ENCODE measurements at places on chromosomes 12 and 14.
A peak's percentile ranks its signal among the peaks of the same experiment; 100 is the strongest.

DNA sequence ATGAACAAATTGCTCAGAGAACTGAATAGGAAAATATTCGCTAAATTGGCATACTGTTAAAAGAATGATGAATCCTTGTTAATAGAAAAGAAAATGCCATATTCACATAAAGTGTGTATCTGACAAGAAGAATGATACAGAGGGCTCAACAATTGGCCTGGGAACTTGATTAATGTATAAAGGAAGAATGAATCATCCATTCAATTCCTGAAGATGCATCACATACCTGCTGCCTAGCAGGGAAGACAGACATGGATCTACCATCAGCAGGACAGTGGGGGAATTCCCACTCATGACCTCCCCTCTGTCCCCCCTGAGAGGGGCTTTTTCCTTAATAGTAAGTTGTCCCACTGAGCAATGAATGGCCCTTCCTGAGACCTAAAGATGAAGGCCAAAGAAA lies 13.5 kb downstream of the PTPN21 start:
- H3K4me1 ChIP-seq, result peaks cover 7% of the 10 kb centered on the region
- H3K36me3 ChIP-seq, result peaks cover 2% of the 10 kb centered on the region
- no peak overlapping the region for H3K27ac ChIP-seq
- DNase-seq, result no peak
- H3K27me3 ChIP-seq, result no peaks in the 10 kb centered on the region
- no peak overlapping the region for H3K4me3 ChIP-seq

DNA sequence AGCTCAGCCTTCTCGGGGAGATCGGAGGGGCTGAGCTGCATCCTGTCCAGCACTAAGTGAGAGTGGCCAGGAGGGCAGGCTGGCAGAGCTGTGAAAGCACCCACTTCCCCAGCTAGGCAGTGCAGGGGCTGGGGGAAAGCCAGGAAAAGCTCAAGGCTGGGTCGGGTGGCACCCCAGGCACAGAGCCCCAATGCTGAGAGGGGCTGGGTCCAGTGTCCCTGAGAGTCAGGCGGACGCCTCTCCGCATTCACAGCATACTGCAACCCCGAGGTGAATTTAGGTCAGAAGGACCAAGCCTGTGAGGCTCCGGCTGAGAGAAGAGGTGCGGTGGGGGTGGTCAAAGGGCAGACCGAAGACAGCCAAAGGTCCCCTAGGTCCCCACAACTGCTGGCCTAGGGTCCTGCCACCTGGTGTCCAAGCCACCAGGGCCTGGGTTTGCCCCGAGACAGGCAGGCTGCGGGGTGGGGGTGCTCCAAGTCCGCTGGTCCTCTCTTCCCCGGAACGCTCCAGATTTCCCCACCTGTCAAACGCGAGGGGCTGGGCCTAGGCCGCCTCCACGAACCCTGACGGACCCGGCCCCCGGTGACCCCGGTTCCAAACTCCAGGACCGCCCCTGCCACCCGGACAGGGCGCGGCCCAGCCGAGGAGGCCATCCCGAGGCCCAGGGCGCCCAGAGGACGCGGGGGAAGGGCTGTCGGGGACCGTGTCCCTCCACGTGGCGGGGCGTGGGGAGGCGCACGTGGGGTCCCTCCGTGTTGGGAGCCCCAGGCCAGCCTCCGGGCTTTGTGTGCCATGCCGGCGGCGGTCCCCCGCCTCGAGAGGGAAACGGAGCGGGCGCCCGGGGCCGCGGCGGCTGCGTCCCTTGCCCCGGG lies 527 bp downstream of the CAMKK2 start:
- peaks cover 16% of the 10 kb centered on the region for H3K4me1 ChIP-seq
- no peaks in the 10 kb centered on the region for H3K36me3 ChIP-seq
- peak overlapping the region; percentile 77 for H3K4me3 ChIP-seq
- no peaks in the 10 kb centered on the region for H3K27me3 ChIP-seq

GRCh38 chr12:131232036-131232435 lies 278.3 kb downstream of the ADGRD1 start:
- H3K27me3 ChIP-seq, result no peaks in the 10 kb centered on the region
- no peaks in the 10 kb centered on the region for H3K4me1 ChIP-seq
- H3K4me3 ChIP-seq, result no peak overlapping the region
- no peaks in the 10 kb centered on the region for H3K36me3 ChIP-seq
- DNase-seq, result no peak
- H3K27ac ChIP-seq, result no peak overlapping the region

- H3K27me3 ChIP-seq, result no peaks in the 10 kb centered on the region
- H3K4me1 ChIP-seq, result no peaks in the 10 kb centered on the region
- DNase-seq, result no peak
- H3K4me3 ChIP-seq, result no peak overlapping the region
These were observed 199.6 kb upstream of the OTX2 start for GRCh38 chr14:57009585-57010515.

DNA sequence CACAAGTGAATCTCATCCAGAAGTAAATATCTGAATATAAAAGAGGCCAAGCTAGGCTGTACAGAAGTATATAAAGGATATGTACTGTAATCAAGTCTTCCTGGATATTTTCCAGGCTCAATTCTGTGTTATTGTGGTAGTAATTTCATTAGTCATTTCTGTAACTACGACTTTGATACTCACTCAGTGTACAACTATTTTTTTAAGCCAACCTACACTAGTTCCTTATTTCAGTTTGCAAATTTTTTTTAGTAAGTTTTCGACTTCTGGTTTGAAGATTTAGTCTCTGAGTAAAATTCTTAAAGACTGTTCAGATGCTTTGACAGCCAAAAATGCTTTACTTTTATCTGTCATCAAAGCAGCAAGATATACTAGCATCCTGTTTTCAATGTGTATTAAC lies 130.8 kb downstream of the CAPZA3 start:
- H3K27ac ChIP-seq, result no peak overlapping the region
- no peaks in the 10 kb centered on the region for H3K4me1 ChIP-seq
- H3K36me3 ChIP-seq, result no peaks in the 10 kb centered on the region
- H3K27me3 ChIP-seq, result no peaks in the 10 kb centered on the region

GRCh38 chr14:103423050-103423461 lies 37.8 kb downstream of the MARK3 start:
- no peak for DNase-seq
- no peaks in the 10 kb centered on the region for H3K36me3 ChIP-seq
- H3K4me3 ChIP-seq, result no peak overlapping the region
- no peaks in the 10 kb centered on the region for H3K27me3 ChIP-seq
- no peaks in the 10 kb centered on the region for H3K4me1 ChIP-seq

DNA sequence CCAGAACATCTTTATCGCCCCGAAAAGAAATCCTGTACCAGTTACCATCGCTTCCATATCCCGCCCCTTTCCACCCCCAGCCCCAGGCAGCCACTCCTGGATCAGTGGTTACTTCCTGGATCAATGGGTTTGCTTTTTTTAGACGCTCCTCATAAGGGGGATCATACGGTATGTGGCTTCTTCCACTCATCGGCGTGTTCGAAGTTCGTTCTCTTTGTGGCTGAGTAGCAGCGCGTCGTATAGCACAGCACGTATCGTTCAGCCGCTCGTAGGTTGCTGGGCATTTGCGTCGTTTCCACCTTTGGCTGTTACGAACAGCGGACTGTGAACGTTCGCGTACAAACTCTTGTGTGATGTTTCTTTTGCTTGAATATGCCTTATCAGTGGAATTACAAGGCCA lies 1.8 kb downstream of the NOC4L start:
- H3K4me1 ChIP-seq, result peaks cover 14% of the 10 kb centered on the region
- peaks cover 15% of the 10 kb centered on the region for H3K36me3 ChIP-seq
- no peak overlapping the region for H3K27ac ChIP-seq
- DNase-seq, result no peak
- H3K4me3 ChIP-seq, result no peak overlapping the region

GRCh38 chr14:78683981-78684380 lies 513.8 kb downstream of the NRXN3 start:
- H3K27ac ChIP-seq, result no peak overlapping the region
- H3K27me3 ChIP-seq, result no peaks in the 10 kb centered on the region
- no peaks in the 10 kb centered on the region for H3K4me1 ChIP-seq
- no peaks in the 10 kb centered on the region for H3K36me3 ChIP-seq
- no peak overlapping the region for H3K4me3 ChIP-seq

Data from endothelial cell of umbilical vein (primary cell).